Activated CD8-positive, alpha-beta memory T cell treated with anti-CD3 and anti-CD28 coated beads for 48 hours (primary cell): ENCODE measurements at places on chromosomes 4 and X.

- no peak for DNase-seq
These were observed 136.9 kb downstream of the ASMT start for GRCh38 chrX:1751781-1752180.

DNA sequence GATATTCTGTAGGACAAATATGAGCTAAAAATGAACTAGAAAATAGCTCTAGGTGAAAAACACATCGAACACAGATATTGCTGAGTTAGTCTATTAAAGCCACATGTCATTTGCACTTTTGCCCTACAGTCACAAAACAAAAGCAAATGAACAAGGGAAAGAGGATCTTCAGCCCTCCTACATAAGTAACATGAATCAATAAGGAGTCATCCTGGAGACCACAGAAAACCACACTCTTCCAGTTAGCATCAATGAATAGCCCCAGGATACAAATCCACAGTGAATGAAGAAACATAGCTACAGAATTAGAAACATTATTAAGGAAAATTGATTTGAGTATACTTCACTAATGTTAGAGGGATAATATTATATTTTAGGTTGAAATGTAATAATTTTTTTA, 311.4 kb downstream of the MAPK10 start:
- no peak for DNase-seq

DNA sequence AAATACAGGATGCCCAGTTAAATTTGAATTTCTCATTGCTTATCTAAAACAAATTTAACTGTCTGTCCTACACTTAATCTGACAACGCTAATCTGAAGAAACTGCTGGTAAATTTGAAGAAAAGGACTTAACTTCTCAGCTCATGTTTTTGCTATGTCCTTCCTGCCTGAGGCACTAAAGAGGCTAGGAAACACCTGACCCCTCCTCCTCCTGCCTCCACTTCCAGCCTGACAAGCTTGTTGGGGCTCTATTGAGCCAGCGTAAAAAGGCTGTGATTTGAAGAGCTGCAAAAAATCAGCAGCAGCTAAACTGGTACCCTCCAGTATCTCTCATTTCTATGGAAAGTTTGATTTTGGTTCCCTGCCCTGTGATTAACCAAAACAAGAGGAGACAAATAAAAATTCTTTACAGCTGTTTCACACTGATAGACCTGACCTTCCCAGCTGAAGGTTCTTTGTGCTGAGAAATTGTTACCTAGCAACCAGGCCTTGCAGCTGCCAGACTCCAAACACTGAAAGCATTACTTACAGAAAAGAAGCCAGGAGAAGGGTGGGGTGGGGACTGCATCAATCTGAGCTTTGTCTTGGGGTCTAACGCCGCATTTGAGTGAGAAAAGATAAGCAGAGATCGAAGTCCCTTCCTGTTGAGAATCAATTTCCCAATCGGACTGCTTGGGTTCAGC, 35.0 kb downstream of the DCX start:
- no peak for DNase-seq

- DNase-seq, result no peak
These were observed 212.0 kb downstream of the COMMD8 start for GRCh38 chr4:47251348-47252135.

DNA sequence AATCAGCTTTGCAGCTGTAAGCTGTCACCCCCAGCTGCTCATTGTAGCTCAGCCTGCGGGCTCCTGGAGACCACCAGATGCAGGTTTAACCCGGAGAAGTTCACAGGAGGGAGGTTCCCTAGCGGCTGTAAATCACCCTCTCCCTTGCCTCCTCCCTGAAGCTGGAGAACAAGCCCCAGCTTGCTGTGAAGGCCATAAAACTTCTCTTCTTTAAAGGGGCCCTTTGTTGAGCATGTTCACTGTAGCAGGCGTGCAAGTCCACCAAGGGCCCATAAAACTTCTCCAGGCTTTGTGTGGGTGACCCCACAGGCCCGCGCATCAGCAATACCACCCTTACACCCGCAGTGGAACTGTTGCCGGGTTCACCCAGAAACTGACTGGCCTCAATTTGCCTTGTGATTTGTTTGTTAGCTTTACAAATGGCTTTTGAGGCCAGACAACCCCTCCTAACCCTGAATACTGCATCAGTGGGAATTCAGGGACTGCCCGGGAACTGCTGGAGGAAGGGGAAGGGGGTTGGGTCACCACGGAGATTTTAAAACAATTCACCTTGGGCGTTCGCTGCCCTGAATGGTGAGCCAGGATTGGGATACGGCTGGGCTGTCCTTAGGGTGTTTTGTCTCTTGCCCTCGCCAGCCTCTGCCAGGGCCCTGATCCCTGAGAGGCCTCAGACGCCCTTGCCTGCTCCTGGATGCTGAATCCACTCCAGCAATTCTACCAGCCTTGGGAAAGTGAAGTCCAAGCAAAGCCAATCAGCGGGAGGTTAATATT, 49.5 kb upstream of the ATP6AP2 start:
- DNase-seq, result no peak

DNA sequence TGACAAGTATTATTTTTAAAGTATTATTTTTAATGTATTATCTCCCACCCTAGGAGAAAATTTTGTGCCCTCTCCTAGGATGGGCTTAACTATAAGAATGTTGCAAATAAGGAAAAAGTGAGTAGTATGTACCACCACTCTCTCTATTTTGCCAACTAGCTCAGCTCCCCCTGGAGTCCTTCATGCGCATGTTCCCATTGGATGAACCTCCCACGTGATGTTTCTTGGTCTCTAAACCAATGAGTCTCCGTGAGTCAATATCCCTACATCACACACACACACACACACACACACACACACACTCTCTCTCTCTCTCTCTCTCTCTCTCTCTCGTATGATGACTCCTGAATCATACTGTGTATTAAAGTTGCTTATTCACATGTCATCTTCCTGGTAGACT, 129.7 kb upstream of the ZFP42 start:
- DNase-seq, result no peak
